Skin of body (tissue), 3 donors: ENCODE measurements at places on chromosomes 4 and X. TPM values are rescaled to one million over a fixed set of nuclear protein-coding genes. Genes with fewer than 3 reads are reported as not detected.

Gene H2BW2
- total RNA-seq, result not detected

Gene SPIN2A
- total RNA-seq, result 2.9 TPM

- no peak for DNase-seq
Observed at GRCh38 chr4:109294006-109294405, 8.5 kb downstream of the COL25A1 start.

DNA sequence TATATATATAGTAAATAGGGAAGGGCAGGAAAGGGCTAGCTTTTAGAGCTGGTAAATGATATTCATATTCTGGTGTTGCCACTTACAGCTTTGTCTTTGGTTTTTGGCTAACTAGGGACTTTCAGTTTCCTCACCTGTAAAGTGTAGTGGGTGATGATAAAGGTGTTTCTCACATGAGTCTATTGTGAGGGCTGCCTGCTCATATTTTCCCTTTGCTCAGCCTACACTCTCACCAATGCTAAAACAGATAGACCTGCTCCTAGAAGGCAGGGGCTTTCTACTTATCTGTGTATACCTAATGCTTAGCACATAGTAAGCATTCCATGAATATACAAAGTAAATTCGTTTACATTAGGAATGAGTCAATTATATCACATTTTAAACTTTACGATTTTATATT is 137.2 kb upstream of the HS3ST1 start:
- DNase-seq, result no peak

- no peak for DNase-seq
Observed at GRCh38 chr4:102454268-102454667, 46.9 kb upstream of the NFKB1 start.

Gene PHKA2
- 26.5 TPM for total RNA-seq

DNA sequence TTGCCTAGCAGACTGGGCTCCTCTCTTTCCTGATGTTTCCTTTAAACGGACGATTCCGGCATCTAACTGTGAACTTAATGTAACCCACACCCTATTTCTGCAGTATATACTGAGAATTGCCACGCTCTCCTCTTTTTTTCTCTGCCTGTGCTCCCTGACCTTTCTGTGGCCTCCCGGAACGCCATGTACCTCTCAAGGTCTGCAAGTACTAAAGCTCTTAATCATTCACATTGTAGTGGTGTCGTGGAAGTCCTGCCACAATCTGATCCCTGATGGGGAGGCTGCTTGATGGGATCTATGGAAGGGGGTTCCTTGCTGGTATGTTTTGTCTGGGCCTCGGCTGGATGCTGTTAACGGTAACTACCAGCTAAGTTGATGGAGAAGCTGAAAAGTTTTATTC is 302.9 kb upstream of the EPHA5 start:
- no peak for DNase-seq
